Pulmonary artery endothelial cell (primary cell): ENCODE measurements at places on chromosomes 2 and 18. TPM values are rescaled to one million over a fixed set of nuclear protein-coding genes. Genes with fewer than 3 reads are reported as not detected.

Gene ATP6V1B1
- total RNA-seq: not detected in 2 replicates

Gene INO80C
- 15.8 and 20.4 TPM in 2 replicates for total RNA-seq

Gene ARHGAP15
- total RNA-seq: not detected in 2 replicates

Gene OXER1
- total RNA-seq: not detected in 2 replicates

Gene DNPEP
- 50.0 and 60.6 TPM in 2 replicates for total RNA-seq

Gene SLC14A1
- not detected in 2 replicates for total RNA-seq
